NCI-H526 treated with DMSO at 0.1 percent for 48 hours (cell line): ENCODE measurements at places on chromosomes 6 and 20.

GRCh38 chr6:3803627-3804468 is 45.3 kb upstream of the FAM50B start:
- no peak for DNase-seq

GRCh38 chr20:62896526-62896925 is 29.8 kb downstream of the DIDO1 start:
- DNase-seq, result no peak

DNA sequence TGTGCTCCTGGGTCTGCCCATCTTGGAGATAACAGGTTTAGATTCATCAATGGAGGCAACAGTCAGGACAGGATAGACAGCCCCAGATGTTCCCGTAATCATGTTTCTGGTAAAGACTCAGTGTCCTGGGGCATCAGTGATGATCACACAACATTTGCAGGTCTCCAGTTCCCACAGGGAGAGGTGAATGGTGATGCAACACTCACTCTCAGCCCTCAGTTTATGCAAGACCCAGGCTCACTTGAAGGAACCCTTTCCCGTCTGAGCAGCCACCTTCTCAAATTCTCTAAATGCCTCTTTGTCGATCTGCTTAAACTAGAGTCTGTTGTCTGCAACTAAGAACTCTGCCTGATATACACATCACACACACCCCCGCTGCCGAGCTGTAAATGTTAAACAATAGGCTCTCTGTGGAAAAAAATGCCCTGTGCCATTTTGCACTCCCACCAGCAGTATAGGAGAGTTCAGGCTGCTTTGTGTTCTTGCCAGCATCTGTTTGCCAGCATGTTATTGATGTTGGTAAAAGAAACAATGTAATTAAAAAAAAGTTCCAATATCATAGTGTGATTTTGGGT is 30.1 kb upstream of the SCP2D1 start:
- no peak for DNase-seq

DNA sequence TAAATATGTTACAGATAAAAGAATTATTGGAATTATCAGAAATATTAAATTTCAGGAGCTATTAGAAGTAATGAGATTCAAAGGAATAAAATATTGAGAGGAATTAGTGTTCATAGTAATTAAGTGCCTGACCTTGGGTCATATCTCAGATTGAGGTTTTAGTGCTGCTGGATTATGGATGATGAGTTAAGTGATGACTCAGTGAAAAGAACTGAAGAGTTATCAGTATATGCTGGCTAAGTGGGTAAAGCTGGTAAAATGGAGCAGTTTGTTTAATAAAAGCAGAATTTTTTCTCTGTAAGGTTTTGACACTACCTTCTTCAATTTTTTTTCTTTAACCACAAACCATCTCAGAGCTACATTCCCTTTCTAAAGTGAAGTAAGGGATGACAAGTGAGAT is 206.7 kb downstream of the MANEA start:
- DNase-seq, result no peak

- no peak for DNase-seq
These were observed 51.0 kb upstream of the MLIP start for GRCh38 chr6:54060286-54060685.

DNA sequence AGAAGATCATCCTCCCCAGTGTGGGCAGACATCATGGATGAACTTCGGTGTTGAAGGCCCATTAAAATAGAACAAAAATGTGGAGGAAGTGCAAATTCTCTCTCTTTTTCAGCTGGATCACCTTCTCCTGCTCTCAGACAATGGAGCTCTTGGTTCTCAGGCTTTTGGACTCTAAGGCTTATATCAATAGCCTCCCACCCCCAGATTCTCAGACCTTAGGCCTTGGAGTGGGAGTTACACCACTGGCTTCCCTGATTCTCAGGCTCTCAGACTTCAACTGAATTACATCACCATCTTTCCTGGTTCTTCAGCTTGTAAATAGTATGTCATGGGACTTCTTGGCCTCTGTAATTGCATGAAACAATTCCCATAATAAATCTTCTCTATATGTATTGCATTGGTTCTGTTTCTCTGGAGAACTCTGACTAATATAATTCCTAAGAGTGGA is 36.6 kb downstream of the NSFL1C start:
- no peak for DNase-seq

- DNase-seq, result no peak
These were observed 105.3 kb downstream of the EYA2 start for GRCh38 chr20:46999801-47000465.

DNA sequence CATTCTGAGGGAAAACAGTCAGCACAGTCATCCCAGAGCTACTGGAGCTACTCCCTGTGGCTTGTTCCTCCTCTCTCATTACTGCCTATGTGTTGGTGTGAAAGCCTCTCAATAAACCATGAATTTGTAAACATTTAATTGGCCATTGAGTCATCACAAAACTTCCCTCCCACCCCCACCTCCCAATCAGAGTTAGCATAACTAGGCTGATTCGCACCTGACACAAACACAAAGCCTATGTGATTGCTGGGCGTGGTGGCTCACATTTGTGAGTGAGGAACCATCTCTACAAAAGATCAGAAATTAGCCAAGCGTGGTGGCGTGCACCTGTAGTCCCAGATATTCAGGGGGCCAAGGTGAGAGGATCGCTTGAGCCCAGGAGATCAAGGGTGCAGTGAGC is 17.1 kb upstream of the SNTA1 start:
- DNase-seq, result no peak

DNA sequence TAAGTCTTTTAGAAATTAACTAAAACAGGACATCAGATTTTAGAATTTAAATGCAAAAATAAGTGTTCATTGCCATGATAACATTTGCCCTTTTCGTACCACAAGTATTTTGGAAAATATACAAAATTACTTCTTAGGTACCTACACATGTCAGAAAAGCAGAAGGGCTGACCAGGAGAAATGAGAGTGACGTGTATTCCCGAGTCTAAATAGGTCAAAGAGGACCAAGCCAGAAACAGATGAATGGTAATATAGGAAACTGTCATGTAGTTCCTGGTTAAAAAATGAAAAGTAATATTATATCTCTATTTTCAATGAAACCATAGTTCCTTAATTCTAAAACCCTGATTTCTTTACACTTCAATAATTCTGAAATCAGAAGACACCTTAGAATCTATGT is 126.2 kb downstream of the IPCEF1 start:
- no peak for DNase-seq

DNA sequence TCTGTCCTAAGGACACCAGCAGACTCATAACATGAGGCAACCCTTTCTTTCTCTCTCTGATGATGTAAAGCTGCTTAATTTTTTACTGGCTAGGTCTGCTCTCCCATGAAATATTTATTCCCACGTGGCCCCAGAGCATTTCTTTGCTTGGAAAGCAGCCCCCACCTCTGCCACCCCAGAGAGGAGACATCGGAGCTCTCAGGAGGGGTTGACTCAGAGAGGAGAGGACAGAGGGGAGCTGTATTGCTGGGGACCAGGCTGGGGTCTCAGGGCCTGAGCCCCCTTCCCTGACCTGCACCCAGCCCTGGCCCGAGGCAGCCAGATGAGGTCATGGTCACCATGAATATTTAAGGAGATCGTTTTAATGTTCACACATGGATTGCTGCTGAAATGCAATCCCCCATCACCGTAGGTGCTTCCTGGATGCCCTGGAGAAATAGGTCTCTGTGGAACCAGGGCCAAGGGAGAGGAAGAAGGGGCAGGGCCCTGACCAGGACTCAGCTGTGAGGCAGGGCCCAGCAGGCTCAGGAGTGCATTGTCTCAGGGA is 117.5 kb downstream of the DLL1 start:
- no peak for DNase-seq

DNA sequence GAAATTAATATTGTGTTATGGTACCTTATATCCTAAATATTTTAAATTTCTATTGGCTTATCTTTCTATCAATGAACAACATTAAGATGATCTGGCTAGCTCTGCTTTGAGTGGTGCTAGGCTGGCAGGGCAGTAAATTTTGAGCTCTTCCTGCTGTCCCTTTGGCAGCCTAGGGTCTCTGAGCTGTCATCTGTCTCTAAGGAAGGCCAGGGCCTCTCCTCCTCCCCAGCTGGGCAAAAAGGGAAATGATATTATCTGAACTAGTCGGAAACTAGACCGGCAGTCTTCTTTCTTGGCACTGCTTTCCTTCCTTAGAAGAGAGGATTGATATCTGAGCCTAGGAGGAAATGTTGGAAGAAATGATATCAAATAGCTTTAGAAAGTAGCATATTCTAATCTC is 176.7 kb upstream of the BTBD3 start:
- no peak for DNase-seq

- no peak for DNase-seq
These were observed 441.3 kb downstream of the TFAP2B start for GRCh38 chr6:51260003-51260402.

GRCh38 chr6:98946266-98946878 is 1.4 kb downstream of the FBXL4 start:
- peak; percentile 44 for DNase-seq

DNA sequence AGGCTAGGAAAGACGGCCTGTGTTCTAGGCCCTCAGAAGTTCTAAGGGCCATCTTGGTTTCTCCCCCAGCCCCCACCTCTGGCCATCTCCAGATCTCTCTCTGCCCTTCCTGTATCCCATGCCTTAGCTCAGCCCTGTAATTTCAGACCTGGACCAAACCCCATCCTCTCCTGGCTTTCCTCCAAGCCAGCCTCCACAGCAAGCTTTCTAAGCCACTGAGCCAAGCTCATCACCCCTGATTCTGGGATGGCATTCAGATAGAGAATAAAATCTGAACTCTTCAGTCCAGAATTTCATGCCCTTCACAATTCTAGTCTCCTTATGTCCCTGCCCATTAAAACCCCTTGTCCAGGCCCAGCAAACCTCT is 18.9 kb upstream of the CCM2L start:
- no peak for DNase-seq

DNA sequence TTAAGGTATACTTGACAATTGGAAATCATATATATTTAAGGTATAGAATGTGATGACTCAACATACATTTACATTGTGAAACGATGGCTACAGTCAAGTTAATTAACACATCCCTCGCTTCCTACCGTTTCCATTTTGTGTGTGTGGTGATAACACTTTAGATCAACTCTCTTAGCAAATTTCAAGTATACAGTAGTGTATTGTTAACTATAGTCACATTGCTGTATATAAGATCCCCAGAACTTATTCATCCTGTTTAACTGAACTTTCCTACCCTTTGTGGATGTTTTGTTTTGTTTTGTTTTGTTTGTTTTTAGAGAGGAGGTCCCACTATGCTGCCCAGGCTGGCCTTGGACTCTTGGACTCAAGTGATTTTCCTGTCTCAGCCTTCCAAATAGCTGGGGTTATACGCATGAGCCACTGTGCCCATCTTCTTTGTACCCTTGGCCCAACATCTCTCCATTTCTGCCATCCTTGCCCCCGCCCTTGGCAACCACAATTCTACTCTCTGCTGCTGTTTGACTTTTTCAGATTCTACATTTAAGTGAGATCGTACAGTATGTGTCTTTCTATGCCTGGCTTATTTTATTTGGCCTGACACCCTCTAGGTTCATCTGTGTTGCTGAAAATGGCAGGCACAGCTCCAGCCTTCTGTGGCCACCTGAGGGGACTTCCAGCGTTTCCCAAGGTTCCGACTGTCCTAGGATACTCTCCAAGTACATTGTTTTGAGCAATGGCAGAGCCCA is 90.5 kb upstream of the SNX9 start:
- no peak for DNase-seq

DNA sequence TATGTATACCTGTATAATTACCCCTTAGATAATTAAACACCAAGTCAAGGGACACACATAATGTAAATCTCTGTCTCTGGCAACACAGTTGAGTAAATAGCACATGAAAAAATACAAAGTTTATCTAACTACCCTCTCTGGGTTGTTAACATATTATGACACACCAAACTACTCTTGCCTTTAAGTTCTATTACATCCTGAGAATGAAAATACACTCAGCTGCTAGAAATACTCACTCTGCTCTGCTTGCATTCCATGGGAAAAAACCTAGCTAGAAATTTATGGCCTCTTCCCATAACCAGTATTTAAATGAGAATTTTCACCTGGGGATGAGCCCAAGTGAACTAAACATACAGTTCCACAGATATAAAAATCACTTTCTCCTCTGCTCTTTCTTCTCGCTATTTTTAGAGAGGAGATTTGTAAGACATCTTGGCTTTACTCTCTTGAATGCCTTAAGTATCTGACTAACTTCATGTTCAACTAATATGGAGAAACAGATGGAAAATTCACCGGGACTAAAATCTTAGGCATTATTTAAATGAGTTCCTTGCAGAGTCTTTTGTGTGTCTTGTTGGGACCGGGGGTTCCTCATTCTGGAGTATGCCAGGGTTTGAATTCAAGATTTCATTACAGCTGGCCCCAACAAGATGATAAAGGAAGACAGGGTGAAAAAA is 140.9 kb downstream of the GJA10 start:
- DNase-seq, result peak; percentile 3

- no peak for DNase-seq
These were observed 41.9 kb downstream of the PLEKHG1 start for GRCh38 chr6:150641398-150642139.

DNA sequence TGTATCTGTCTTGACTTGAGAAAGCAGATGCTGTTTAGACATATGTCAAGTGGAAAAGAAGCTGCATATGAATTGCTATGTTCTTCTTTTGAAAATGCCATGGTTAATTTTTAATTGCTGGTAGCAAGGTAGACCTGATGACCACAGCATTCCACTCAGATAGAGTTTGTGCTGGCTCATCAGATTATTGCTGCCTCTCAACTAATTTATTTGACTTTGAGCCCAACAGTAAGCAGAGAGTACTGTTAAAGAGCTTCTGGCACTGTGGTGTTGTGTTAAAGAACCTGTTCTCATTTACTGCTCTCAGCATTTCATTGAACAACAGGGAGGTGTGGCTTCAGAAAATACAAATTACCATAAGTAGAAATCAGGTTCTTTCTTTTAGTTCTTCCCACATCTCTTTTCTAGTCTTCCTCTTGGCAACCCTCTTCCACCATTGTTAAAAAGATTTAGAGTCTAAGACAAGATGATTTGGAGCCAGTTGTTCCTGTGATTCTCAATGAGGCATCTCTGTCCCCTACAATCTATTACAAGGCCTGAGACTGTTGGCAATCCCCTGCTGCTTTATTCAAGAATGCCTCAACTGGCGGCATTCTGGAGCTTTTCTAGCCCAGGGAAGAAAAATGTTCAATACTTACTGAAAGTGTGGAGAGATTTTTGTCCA is 967.6 kb upstream of the GJE1 start:
- no peak for DNase-seq

DNA sequence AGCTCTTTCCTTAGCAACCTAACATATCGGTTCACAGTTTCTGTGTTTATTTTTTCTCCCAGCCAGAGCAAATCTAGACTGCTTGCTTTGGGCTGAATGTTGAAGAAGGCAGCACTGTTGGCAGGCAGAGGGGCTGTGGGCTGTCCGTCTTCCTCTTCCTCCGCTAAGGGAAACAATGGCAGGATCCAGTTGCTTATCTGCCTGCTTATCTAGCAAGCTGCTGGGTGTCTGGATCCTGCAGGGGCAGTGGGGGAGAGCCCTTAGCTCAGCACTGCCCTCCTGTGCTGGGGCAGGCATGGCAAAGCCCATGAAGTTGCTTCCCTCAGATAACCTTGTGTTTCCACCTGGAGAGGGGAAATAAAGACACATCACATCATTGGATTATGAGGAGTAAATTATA is 92.7 kb upstream of the CD93 start:
- DNase-seq, result no peak
